ENCODE measurements at places on chromosomes 13 and 19.
A peak's percentile ranks its signal among the peaks of the same experiment; 100 is the strongest.

DNA sequence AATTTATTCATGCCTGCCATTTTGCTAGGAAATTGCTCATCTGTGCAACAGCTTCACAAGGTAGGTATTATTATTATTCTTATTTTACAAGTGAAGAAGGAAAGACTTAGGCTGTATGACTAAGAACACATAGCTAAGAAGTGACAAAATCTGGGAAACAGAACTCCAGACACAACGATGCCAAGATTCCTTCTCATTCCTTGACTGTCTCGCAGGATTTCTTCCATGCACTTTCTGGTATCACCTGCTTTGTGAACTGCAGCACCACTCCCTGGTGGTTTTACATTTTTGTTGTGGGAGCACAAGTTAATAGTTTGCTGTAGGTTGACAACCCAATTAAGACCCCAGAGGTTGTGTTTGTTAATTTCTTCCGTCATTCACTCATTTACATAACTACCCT, 188.5 kb downstream of the LACC1 start:
- DNase-seq: no peak

- DNase-seq: peak; percentile 37
Observed at GRCh38 chr19:34145741-34146202, 26.5 kb upstream of the LSM14A start.

- DNase-seq: no peak
Observed at GRCh38 chr19:726993-727956, 18.5 kb downstream of the PALM start.

- DNase-seq: no peak
Observed at GRCh38 chr19:23554548-23554947, 132.5 kb downstream of the ZNF675 start.

DNA sequence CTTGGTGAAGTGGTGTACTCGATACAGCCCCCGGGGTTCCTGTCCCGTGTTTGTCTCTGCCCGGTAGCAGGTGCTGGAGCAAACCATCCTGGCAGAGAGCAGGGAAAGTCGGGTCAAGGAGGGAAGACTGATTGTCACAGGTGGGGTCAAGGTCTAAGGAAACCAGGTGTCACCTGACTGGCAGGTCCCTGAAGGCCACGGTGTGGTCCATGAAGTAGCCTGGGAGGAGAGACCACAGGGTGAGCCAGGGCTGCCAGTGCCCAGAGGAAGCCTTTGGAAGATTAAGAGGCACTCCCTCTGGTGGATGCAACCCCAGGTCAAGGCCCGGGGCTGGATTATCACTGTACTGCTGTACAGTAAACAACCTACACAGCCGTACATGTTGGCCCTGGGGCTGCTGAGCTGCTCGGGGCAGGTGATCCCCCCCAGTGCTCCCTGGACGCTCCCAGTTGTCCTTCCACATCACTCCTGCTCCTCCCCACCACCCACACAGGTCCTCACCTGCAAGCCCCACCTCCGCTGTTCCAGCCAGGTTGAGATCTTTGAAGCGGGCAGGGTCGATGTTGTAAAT, 6.0 kb upstream of the CCER2 start:
- DNase-seq: no peak

GRCh38 chr19:55075371-55075998, at the start of gene EPS8L1:
Gene EPS8L1 (plus strand): TSS chr19:55075869. CDS start chr19:55076445, 576 bp downstream.
- DNase-seq: peak; percentile 75

GRCh38 chr13:46165485-46166223, 16.3 kb downstream of the LCP1 start:
- peak; percentile 58 for DNase-seq

GRCh38 chr13:98781045-98781444, 28.6 kb upstream of the SLC15A1 start:
- no peak for DNase-seq

DNA sequence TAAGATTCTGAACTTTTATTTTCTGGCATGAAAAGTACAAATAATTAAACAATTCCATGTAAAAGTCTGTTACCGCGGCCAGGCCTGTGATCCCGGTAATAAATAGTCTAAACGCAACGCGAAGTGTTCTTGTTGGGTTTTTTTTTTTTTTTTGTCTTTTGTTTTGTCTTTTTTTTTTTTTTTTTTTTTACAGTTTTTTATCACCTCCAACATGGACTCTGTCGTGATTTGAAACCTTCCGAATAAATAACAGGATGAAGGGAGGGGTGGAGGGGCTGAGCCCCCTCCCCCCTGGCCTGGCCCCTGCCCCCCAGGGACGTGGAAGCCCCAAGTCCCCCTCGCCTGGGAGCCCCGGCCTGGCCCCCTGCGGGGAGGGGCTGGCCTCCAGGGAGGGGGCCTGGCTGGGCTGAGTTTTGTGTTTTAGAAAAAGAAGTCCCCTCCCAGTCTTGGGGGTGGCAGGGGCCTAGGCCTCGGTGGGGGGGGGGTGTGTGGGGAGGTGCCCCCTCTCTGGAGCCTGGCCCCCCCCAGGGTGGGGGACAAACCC, 16.0 kb downstream of the PRKCSH start:
- DNase-seq: no peak

GRCh38 chr19:40469011-40469410, 2.2 kb downstream of the SPTBN4 start:
- peak; percentile 10 for DNase-seq

GRCh38 chr13:78602561-78603239, 652 bp downstream of the POU4F1 start:
- peak; percentile 34 for DNase-seq

DNA sequence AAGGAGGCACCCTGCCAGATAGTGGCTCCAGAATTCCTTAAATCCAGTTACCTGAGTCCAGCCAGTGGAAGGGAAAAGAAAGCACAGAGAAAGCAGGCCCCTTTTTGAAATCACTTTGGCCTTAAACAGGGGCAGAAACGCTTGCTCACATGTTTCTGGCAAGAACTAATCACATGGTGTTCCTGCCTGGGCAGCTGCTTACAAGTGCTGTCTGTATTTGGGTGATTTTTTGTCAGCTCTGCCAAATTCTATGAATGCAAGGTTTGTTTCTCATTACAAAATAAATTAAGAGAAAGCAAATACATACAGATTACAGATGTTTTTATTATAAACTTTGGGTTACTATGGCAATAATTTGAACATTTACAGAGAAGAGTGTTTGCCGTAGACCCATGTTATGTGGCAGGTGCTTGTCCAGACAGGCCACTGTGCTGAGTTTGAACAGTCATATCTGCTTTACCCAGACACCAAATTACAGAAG, 1237.8 kb downstream of the SLITRK5 start:
- no peak for DNase-seq

- DNase-seq: no peak
Observed at GRCh38 chr13:52703482-52703881, 36.1 kb downstream of the CNMD start.

- DNase-seq: no peak
Observed at GRCh38 chr13:84784443-84785153, 902.3 kb upstream of the SLITRK1 start.

DNA sequence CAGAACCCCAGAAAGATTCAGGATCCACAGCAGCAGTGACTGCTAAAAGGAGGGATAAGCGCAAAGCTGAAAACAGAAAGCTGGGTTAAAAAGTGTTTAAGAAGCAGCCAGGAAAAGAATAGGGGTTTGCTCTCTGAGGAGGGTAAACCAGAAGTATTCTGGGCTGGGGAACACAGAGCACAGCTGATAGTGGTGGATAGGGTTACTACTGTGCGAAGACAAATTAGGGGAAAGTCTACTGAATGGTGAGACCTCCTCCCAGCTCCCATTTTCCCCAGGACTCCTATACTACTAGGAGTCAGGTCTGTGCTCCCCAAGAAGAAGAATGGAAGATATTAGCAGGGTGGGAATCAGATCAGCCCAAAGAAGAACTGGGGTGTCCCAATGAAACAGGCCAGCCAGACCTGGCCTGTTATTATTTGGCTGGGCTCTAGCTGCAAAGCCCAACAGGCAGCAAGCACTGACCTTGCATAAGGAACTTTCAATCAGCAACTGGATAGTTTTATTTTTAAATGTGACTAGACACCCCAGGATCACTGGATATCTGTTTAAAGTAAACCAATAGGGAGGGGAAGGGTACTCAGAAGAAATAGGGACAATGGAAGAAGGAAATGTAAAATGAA, 43.5 kb upstream of the SERTM1 start:
- DNase-seq: no peak

DNA sequence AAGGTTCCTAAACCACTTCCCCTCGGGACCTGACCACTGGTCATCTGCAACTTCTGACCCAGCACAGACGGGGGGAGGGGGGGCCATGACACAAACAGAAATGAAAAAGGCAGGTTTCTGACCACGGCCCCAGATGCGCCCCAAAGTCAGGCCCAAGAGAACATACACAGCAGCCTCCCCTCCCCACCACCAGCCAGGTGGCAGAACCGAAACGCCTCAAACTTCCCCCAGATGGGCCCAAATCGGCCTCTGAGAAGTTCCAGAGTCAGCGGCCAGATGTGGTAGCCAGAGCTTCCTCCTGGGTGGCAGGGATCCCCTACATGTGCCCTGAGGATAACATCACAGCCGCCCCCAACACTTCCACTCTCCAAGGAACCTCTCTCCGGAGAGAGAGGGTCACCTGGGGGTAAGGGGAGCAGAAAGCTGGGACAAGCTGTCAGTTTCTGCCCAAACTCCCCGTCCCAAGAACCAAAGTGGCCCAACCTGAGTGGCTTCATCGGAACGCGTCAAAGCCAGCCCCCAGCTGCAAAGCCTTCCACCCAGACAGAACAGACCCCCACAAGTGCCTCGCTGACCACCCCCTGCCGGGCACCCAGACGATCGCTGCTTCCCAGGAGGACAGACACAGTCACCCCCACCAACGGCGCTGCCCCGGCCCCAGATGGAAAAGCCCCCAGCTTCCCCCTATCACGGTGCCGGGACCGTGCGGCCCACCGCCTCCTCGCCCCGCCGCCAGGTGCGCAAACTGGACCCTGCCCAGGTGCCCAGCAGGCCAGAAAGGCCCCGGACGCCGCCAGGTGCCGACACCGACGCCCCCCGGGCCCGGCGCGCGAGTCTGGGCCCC, 800 bp downstream of the ELL start:
- peak; percentile 51 for DNase-seq

DNA sequence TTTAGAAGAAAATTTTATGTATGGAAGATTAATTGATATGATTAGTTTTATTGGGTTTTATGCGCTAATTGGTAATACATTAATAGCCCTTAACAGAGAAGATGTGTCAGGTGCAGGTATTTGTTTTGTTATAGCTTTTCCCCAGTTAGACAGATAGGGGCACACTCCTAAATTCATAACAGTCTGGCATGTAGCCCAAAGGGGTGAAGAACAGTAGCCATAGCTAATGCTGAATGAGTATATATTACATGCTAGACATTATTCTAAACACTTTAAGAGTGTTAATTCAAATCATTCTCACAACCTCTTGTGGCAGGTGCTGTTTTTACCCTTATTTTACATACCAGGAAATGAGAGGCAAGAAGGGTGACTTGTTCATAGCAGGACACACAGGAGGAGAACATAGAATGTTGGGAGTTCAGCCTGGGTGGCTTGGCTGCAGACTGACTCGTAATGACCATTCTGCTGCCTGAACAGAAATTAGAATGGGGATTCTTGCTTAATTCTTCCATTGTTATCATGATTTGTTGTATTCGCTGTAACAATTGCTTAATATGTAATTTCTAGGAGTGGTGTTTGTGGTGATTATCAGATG, 20.1 kb downstream of the PCCA start:
- no peak for DNase-seq

DNA sequence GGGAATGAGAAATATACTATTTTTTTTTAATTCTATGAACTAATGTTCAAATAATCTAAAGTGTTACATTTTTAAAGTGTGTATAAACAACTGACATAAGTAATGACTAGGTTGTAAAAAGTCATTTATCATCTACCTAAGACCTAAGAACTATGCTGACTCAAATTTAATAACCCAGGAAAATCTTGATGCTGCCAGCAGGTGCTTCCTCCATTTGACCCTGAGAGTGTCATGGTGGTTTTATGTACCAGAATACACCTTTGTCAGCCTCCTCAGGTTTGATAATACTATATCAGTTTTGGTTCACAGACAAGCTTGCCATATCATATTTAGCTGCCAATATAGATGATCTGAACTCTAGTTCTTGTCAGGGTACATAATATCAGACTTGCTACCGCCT, 1151.2 kb downstream of the PCDH17 start:
- no peak for DNase-seq

DNA sequence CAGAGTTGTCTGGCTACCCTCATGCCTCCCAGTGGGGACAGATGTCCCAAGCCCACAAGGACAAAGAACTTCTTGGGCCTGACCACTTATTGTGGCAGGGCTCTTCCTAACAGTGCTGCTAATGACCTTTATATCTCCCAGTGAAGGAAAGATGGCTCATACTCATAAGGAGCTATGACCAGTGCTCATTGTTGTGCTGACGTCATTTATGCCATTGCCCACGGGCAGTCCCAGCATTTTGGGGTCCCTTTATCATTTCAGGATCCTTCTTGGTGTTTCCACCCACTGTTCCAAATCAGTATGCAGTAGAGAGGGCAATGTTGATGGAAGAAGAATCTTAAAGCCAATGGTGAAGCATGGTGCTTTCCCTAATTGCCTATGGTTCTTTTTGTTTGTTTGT, 1640.0 kb upstream of the PRR20A start:
- no peak for DNase-seq

DNA sequence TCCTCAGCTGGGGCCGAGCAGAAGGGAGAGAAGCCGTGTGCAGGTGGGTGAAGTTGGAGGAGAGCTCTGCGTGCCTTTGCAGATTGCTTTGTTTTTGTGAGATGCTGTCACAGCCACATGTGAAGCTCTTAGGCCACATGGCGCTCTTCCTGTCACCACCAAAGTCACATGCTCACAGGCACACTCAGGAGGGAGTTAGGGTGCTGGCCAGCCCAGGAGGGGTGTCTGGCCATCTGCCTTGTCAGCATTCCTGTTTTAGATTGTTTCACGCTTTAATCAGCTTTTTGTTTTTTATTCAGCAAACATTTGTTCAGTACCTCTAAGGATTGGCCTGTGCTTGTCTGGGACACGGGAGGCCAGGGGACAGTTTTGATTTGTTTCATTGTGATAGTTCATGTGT, 21.9 kb downstream of the GPATCH1 start:
- DNase-seq: no peak

- DNase-seq: no peak
Observed at GRCh38 chr19:51034704-51035103, at the start of gene KLK12. Gene KLK12 (minus strand): TSS chr19:51035002. CDS start chr19:51034621, 381 bp downstream.
